ENCODE measurements at places on chromosomes 2 and 18.

DNA sequence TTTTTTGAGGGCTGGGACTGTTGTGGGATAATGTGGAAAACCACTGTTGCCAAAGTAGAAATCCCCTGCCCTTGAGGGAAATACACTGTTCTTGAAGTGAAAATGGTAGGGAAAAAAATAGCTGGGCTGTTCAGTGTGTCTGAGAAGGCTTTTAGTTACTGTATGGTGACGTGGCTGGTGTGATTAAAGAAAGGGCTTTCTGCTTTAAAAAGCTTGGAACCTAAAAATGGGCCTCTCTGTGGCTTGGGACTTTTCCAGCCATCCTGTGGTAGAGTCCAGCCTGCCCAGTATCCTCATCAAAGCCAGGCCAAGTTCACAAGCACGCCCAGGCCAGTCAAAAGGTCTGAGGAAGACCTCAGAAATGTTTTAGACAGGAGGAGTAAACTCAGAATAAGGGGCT, 6.8 kb downstream of the MGAT5 start:
- peak; percentile 75 for DNase-seq

DNA sequence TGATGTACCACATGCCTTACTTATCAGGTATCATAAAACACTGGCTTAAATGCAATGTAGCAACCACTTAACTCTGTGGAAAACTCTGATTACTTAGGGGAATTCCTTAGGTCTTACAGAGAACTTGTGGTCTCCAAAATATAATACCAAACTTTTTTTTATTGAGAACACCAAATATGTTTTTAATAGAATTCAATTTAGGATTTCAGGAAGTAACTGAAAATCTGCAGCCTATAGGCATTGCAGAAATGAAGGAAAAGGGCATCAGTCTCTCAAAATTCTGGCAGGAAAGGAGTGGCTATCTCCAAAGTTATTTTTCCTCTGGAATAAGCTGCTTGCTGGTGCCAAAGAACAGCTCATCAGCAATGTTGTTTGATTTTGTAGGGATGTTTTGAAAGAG, 105.3 kb upstream of the UGP2 start:
- DNase-seq, result peak; percentile 58

- DNase-seq, result no peak
These were observed 3.2 kb upstream of the LIMS2 start for GRCh38 chr2:127678531-127678930.

DNA sequence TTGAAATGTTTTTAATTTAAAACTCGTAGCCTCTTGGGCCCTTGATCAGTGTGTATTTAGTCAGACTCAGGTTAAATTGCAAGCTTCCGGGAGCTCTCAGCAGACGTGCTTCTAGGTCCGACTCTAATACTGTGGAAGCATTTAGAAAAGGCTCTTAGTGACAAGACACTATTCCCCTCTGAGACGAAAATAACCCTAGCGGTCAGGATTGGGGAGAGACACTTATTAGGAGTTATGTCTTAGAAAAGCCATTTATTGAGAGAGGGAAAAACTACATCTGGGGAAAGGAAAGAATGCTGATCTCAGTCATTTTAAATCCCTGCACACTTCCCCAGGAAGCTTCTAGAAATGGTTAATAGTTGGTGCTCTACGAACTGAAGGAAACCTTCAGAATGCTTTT, 110.5 kb upstream of the NCK2 start:
- DNase-seq, result no peak

GRCh38 chr2:7480431-7480830, 563.2 kb downstream of the RNF144A start:
- peak; percentile 4 for DNase-seq

DNA sequence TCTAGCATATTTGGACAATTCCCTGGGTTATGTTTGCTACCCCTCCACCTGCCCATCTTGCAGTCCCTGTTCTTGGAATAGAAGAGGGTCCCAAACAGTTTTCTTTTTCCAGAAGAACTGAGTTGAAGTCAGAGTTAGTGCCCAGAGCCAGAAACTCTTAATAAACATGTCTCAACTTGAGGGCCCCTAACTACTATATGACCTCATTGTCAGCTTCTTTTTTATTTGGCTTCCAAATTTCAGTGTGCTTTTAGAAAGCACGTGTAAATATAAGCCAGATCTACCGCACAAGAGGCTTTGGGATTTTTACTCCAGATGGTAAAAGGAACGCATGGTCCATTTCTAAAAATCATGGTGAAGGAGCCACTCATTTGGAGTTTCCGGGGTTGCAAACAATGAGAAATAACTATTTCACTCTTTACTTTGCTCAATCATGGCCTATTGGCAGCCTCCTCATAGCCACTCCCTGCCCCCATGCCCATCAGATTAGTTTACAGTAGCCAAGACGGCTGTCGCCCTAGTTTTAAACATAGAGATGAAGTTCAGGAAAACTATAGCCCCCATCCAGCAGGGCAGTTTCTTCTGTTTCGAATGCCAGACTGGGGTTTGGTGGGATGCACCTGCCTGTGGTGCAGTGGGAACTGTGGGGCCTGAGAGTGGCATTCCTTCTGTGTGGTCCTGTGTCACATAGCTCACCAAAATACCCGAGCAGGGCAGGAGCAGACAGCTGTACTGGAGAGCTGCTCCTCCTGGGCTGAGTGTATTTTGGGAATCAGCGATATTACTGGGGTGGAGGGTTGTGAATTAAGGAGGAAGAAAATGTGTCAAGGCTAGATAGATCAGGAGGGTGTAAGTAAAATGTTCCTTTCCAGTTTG, 1.7 kb downstream of the MAPRE3 start:
- no peak for DNase-seq

- peak; percentile 5 for DNase-seq
These were observed 9.4 kb downstream of the MAP3K19 start for GRCh38 chr2:135037831-135038230.

DNA sequence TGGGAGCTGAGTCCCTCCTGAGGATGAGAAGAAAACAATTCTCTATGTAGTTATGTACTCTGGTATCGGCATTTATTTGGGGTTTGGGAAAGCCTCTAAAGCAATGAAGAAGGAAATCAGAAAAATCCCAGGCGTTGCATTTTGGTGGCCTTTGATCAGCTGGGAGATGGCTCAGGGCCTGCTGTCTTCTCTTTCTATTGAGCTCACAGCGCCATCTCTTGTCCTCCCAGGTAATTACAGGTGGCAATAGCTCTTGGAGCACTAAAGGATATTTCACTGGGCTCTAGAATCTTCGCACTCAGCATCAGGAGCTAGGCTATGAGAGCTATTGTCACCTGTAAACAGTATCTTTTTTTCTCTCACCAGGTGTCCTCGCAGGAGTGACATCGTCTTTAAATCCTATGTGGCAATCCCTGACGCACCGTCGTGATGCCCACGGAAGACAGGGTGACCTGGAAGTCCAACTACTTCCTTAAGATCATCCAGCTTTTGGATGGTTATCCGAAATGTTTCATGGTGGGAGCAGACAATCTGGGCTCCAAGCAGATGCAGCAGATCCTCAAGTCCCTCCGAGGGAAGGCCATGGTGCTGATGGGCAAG, 76.1 kb upstream of the PMAIP1 start:
- peak; percentile 79 for DNase-seq

DNA sequence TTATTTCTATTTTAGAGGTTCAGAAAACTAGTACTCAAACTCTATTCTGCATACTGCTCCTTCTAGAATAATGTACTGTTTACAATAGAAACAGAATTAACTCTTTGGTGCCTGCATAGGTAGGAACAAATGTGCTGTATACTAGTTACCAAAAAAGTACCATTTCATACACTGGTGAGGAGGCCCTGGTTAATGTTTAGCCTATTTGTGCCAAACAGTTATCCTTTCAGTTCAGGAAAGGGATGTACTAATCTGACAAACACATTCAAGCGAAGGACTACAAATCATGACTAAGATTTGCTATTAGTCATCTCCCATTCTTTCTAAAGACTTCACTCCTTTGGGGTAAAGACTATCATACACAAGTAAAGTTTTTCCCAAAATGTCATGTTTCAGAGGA, 47.4 kb downstream of the EXOC6B start:
- DNase-seq, result peak; percentile 45

- DNase-seq, result no peak
These were observed 757 bp downstream of the HDHD2 start for GRCh38 chr18:47149457-47150028.

DNA sequence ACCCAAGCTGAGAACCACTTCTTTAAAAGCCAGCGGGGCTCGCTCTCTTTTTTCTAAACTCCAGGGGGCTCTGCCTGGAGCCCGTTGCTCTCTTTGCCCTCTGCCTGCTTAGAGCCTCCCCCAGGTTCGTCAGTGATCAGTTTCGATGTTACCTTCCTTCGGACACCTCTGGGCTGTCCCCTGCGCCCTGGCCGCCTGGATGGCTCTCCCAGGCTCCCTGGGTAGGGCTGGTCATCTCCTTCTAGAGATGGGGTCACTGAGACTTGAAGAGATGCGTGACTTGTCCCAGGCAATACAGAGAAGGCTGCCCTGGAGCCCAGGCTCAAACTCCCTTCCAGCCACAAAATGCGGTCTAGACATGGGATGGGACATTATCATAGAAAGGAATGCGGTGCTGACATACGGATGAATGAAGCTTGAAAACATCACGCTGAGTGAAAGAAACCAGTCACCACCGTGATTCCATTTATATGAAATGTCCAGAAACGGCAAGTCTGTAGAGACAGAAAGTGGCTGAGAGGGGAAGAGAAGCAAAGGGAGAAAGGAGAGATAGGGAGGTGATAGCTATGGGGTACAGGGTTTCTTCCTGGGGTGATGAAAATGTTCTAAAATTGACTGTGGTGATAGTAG, 14.6 kb downstream of the KCNF1 start:
- peak; percentile 56 for DNase-seq

DNA sequence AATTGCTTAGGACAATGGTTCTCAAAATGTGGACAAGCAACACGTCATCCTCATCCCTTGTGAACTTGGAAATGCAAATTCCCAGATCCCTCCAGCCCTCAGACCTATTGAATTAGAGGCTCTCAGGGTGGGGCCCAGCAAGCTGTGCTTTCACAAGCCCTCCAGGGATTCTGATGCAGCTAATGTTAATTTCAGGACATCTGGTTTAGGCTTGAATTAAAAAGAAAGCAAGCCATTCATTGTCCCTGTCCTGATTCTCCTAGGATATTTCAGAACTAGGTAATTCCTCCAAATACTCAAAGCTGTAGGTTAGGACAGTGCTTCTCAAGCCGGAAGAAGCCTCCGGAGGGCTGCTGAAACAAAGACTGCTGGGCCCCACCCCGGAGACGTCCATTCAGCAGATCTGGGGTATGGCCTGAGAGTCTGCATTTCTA, 26.0 kb upstream of the GLI2 start:
- peak; percentile 74 for DNase-seq

- DNase-seq, result no peak
These were observed 473.9 kb downstream of the ARHGAP15 start for GRCh38 chr2:143603035-143603655.

- no peak for DNase-seq
These were observed 6.0 kb downstream of the SLC39A10 start for GRCh38 chr2:195663007-195663406.

- DNase-seq, result no peak
These were observed 42.8 kb downstream of the LIMS1 start for GRCh38 chr2:108577099-108577498.

DNA sequence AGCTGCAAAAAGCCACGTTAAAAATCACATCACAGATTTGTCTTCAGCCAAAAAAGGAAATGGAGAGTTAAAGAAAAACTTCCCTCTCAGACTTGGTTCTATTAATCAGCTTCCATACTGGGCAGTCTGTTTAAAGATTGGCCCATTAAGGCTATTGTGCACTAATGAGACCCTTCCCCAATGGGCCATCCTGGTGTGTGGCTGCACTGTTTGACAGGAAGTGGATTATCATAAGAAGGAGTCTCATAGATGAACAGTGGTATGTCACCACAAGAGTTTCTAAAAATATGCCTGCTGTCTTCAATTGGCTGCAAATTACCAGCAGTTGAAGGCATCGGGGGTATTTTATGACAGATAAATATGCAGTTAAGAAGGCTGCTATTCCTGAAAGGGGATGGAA, 247.6 kb upstream of the THSD7B start:
- no peak for DNase-seq

DNA sequence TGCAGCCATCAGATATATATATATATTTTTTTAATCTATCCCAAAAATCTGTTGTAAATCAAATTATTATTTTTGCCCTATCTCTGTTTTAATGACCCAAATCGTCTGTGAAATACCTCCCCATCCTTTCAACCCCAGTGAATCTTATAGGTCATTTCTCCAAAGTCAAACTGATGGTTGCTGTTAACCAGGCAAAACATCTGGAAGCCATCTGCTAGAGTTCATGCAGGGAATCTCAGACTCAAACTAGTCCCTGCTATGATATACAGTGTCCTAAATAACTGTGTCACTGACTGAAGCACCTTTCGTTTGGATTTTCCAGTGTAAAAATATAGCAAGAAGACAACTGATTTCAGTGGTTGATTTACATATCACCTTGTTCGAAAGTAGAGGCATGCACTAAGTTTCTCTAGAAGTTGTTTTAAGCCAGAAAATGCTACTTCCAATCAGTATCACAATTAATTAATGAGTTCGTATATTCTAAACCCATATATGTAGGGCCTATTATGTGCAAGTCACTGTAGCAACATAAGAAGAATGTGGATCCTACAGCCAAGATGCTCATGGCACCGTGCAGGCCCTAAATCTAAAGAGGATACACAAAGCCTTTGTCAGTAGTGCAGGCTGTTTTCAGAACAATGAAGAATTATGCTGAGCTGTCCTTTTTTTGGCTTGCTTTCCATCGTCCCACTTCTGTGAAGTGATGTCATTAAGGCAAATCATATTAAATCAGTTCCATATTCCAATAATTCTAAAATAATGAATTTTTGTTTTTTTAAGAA, 566.0 kb downstream of the STK39 start:
- DNase-seq, result no peak

- DNase-seq, result no peak
These were observed 17.5 kb upstream of the HPCAL1 start for GRCh38 chr2:10285191-10285555.

DNA sequence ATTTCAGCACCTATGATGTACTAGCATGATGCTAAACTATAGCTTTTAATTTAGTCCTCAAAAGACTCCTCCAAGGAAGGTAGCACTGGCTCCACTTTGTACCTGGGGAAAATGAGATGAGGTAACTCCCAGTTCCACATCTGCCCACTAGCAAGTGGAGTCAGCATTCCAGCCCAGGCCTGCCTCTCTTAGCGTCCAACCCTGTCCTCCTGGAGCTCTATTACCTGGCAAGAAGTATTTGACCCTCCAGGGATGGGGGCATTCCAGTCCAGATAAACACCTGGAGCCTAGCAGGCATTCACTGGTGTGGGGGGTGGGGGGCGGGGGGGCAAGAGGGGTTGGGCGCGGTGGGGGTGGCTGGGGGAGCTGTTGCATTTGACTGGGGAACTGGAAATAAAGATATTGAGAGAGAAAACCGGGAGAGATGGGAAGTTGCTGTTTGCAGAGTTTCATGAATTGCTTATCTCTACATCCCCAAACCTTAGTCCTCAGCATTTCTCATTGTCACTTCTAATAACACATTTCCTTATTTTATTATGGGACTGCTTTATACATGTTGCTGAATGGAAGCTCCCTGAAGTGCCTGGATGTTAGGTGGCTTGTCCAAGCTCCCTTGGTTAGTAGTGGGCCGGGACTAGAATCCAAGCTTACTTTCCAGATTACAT, 22.0 kb upstream of the FZD5 start:
- no peak for DNase-seq

DNA sequence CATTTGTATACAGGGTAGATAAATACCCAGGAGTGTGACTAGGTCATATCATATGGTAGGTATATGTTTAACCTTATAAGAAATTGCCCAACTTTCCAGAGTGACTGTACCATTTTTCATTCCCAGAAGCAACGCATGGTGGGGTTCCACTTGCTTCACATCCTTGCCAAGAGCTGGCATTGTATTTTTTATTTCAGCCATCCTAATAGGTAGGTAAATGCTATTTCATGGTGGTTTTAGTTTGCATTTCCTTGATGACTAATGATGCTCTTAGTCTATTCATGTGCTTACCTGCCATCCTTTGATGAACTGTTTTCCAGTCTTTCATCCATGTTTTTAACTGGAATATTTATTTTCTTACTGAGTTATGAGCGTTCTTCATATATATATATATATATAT, 51.9 kb downstream of the MAP4K3 start:
- no peak for DNase-seq

All from fibroblast of skin of back (primary cell).